Sciatic nerve (tissue), 2 donors: ENCODE measurements at places on chromosomes 7 and 10. TPM values are rescaled to one million over a fixed set of nuclear protein-coding genes. Genes with fewer than 3 reads are reported as not detected.

DNA sequence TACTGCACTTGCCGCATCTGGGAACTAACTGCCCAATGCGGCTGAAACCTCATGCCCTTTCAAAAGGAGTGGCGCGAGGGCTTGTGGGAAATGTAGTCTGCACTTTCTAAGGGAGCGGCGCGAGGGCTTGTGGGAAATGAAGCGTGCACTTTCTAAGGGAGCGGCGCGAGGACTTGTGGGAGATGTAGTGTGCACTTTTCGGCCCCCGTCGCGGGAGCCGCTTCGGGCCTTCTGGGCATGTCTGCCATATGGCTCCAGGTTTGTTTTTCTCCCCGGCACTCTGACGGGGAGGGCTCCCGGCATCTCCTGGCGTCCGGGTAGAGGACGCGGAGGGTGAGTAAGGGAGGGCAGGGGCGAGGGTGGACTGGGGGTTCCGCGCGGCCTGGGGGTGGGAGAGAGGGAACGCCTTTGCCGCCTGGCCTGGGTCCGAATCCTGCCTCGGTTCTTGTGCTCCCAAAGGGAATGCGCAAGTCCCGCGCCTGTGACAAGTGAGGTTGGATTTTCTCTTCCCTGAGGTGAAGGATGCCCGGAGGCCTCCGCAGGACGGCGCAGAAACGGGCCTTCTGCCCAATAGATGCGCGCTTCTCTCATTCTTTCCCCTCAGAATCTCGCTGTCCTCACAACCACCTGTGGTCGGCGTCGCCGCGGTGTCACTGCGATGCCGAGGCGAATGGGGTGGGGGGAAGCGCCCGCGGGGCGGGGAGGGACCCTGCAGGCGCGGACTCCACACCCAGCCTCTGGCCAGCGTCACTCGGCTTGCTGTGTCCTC is at the start of gene ZNF37A:
ZNF37A (plus strand) TSS at position 180 of the 769 bp plus-strand sequence. CDS start 2,281 bp downstream, outside the sequence.
- DNase-seq, result peak; percentile 94

DNA sequence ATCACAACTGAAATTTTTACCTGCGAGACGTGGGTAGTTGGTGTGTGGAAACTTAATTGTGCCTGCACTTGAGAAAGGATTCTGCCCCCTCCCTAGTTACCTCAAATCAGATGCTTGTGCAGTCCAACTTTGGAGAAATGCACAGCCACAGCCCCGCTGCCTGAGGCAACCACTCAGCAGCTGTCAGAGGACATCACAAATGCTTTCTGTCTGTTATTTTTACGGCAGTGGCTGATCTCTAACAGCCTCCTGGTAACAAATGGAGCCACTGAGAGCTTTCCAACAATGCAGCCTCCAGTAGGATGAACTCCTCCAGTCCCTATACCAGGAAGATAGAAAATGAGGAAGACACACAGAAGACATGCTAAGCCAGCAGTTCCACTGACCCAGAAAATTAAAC is 712.2 kb upstream of the GHITM start:
- DNase-seq, result no peak

NXPH1 gene
- total RNA-seq, result not detected

GRCh38 chr7:17580141-17580540 is 281.7 kb downstream of the AHR start:
- no peak for DNase-seq

- DNase-seq, result no peak
These were observed 60.5 kb upstream of the CAV2 start for GRCh38 chr7:116439005-116439404.

DNA sequence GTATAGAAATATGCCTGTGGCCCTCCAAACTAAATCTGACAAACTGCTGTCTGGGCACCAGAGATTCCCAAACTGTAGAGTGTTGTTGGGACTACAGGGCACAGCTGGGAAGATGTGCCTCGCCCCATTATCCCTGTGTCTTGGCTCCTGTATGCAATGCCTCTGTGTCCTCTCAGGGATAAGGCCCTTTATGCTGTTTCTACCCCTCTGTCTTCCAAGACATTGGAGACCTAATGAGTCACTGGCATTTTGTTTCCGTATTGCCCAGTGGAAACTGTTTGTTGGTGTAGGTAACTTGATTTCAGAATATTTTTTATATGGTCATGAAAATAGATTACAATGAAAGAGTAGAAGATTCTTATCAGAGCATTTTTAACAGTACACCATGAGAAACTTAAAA is 183.2 kb downstream of the GLI3 start:
- no peak for DNase-seq

PALS2 gene
- 177 TPM for total RNA-seq

GRCh38 chr10:662223-662605 is 27.3 kb downstream of the DIP2C start:
- DNase-seq, result no peak

SMC3 gene
- total RNA-seq, result 48.6 TPM

- no peak for DNase-seq
These were observed 272.1 kb downstream of the BMPER start for GRCh38 chr7:34177476-34177875.

PTPRE gene
- 53.0 TPM for total RNA-seq

- no peak for DNase-seq
These were observed 48.4 kb downstream of the HGF start for GRCh38 chr7:81721437-81721836.

ASZ1 gene
- total RNA-seq, result not detected

DNA sequence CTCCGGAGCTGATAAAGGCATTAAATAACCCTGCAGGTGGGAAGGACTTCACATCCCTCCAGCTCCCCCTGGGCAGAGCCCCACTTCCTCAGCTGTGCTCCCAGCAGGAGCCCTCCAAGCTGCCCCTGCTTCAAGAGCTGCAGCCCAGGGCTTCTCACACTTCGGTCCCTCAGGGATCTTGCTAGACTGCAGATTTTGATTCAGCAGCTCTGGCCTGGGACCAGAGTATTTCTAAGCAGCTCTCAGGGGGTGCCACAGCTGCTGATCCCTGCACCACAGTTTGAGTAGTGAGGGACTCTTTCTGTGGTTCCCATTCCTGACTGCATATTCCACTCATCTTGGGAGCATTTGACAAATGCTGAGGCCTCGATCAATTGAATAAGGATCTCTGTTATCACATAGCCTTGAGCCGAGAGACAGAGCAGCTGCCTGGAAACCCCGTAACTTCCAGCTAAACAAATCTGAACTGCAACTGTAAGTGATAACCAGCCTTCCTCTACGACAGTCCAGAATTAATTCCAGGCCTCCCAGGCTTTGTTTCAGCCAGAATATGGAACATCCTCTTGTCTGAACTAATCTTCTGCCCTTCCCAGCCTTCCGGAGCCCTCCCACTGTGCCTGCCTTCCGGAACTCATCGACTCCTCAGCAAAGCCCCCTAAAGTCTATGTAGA is 161.4 kb downstream of the CCDC3 start:
- DNase-seq, result no peak

DNA sequence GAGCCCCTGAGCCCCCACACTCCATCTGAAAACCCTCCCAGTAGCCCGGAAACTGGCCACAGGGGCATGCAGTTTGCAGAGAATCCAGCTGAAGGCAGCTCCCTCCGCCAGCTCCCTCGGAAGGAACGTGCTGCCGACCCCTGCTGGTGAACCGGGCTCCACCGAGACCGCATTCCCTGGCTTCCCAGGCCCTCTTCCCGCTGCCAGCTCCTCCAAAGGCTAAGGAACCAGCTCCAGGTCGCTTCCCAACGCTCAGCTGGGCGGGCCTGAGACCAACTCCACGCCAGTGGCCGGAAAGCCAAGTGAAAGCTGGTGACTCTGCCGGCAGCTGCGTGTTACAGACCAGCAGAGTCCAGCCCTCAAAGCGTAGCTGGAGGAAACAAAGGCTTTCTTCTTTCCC is 35.8 kb downstream of the GPER1 start:
- peak; percentile 90 for DNase-seq

GRCh38 chr7:41206267-41206666 is 496.6 kb downstream of the INHBA start:
- DNase-seq, result no peak

GRCh38 chr10:74328388-74328787 is 177.4 kb downstream of the ADK start:
- no peak for DNase-seq

DYNC1I1 gene
- 4.3 TPM for total RNA-seq

DNA sequence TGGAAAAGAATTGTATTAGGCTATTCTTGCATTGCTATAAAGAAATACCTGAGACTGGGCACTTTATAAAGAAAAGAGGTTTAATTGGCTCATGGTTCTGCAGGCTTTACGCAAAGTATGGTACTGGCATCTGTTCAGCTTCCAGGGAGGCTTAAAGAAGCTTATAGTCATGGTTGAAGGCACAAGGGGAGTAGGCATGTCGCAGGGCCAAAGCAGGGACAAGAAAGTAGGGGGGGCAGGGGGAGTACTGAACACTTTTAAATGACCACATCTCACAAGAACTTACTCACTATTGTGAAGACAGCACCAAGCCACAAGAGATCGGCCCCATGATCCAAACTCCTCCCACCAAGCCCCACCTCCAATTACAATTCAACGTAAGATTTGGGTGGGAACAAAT is 152.5 kb upstream of the PHF14 start:
- no peak for DNase-seq

CTAGE8 gene
- 1.2 TPM for total RNA-seq

DNA sequence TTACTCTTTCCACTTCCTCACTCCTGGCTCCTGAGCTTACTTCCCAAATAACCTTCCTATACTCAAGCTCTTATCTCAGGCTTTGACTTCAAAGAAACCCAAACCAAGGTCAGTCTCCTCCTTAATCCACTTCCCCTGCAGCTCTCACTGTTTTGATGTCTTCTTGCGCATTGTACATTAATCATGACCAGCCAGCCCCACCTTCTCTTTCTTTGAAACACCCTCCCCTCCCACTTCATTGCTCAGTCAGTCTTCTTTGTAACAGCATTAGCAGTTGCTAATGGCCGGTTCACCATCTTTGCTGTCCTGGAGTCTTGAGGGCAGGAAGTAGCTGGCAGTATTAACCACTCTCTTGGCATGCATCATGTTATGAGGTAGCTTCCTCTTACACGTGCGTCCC is 57.9 kb upstream of the CHCHD3 start:
- no peak for DNase-seq

DNA sequence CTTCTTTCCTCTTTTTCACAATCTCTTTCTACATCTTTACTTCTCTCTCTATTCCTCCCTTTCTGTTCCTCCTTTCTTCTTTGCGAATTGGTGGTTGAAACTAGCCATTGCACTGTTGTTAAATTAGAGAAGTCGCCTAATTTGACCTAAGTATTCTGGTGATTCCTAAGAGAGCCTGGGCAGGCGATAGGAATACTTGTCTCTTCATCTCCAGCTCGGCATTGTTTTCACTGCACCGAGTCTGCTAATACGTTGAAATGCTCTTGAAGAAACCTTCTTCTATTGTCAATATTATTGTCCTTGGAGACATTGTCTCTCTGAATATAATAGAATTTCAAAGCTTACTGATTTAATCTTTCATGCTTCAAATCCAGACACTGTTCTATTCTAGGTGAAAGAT is 31.7 kb downstream of the KCND2 start:
- DNase-seq, result no peak

DNA sequence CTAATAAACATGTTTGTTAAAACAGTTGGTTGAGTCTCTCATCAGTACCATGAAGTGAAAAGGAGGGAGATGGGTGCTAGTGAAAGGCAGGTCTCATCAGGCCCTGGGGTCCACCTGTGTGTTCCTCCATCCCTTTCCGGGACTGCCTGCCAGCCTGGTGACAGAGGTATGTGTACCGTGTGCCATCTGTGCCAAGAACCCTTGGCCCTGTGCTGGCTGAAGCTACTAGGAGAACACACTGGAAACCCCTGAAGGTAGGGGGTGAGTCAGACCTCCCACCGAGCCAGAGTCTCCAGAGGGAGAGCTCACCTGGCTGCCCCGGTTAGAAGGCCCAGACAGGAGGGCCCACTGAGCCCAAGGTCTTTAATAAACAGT is 2.3 kb downstream of the DDIT4 start:
- DNase-seq, result no peak

STK31 gene
- 1.8 TPM for total RNA-seq

- no peak for DNase-seq
These were observed 230.5 kb upstream of the MBL2 start for GRCh38 chr10:53003094-53003493.

DNA sequence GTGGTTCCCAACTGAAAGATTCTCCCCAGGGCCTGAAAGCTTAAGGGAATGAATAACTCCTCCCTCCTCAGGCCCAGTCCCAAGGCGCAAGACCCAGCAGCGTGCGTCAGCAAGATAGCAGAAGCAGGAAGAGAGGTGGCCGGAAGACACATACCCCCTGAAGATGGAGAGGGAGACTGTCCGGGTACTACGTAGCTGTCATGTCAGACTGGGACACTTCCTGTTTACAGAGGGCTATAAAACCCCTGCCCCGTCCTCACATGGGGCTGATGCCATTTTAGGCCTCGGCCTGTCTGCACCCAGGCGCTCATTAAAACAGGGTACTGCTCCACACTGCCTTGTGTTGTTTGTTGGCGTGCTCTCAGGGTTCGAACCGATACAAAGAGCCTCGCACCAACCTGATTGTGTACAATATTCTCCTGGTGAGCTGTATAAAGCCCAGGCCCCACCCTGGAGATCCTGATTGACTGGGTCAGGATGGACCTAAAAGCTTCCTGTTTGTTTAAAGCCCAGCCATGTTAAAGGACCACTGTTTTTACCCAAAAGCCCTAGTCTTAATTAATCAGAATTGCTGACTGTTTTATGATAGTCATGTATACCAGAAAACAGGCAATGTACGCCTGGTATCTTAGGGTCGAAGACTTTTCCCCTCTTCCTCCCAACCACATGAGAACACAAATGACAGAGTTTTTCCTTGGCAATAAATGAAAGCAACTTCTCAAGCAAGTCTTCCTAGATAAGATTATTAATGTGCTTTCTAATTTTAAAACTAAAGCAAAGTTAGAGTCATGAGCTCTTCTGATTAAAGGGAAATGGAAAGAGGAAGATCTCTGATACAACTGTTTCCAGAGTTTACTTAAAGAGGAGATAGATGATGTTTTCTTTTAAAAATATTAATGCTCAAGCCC is 251.5 kb downstream of the DOCK4 start:
- DNase-seq, result no peak

DNA sequence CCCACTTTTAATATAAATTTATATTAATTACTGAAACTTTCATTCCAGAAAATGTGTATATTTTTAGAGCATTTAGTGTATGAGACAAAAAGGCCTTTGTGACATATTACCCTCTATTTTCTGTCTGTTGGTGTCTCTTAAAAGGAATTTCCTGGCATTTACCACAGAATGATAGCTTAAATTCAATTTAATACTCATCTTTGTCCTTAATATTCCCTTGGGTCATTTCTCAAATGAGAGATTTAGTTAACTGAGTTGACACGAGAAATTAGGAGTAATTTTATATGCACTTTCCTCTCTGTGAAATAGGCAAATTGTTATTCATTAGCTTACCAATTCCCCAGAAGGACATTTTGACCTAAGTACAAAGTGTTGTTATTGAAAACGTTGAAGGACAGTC is 101.7 kb upstream of the CTTNBP2 start:
- no peak for DNase-seq
